ENCODE measurements at places on chromosomes 4 and X.

GRCh38 chrX:140920416-140920815, 82.0 kb upstream of the SPANXB1 start:
- no peak for DNase-seq

DNA sequence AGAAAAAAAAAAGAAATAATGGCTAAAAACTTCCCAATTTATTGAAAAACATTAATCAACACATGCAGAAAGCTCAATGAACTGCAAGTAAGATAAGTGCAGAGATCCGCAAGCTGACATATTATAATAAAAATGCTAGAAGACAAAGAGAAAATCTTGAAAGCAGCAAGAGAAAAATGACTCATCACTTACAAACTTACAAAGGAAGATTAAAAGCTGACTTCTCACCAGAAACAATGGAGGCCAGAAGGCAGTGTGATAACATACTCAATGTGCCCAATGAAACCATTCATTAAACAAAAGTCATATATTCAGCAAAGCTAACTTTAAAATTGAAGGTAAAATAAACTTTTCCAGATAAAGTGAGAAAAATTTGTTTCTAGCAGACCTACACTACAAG, 7.3 kb upstream of the BRWD3 start:
- no peak for DNase-seq

- no peak for DNase-seq
Observed at GRCh38 chr4:101862595-101862994, 72.1 kb downstream of the BANK1 start.

- DNase-seq = peak; percentile 41
Observed at GRCh38 chr4:10179957-10180602, 63.5 kb upstream of the WDR1 start.

GRCh38 chrX:102672856-102673255, 21.6 kb downstream of the GPRASP1 start:
- DNase-seq = no peak

DNA sequence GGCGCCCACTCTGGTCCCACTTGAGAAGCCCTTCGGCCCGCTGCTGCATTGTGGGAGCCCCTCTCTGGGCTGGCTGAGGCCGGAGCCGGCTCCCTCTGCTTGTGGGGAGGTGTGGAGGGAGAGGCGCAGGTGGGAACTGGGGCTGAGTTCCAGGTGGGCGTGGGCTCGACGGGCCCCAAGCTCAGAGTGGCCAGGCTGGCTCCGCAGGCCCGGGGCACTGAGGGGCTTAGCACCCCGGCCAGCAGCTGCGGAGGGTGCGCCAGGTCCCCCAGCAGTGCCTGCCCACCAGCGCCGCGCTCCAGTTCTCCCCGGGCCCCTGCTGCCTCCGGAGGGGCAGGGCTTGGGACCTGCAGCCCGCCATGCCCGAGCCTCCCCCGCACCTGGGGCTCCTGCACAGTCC, 65.2 kb upstream of the SMIM10 start:
- DNase-seq = no peak

DNA sequence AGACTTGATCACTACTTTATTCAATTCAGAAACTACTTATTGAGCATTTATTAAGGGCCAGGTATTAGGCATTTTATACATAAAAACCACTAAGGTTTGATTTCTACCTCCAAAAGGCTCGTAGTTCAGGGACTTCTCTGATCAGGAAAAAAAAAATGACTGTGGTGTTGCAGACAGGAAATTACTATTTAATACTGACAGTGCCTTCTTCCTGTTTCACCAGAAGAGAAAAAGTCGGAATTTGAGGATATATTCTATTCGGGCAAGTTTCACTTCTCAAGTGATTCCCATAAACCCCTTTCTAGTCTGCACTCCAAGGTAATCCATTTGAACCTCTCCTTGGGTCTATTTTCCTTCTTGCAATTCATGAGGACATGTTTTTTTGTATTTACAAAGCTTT, 15.3 kb upstream of the TASL start:
- no peak for DNase-seq

DNA sequence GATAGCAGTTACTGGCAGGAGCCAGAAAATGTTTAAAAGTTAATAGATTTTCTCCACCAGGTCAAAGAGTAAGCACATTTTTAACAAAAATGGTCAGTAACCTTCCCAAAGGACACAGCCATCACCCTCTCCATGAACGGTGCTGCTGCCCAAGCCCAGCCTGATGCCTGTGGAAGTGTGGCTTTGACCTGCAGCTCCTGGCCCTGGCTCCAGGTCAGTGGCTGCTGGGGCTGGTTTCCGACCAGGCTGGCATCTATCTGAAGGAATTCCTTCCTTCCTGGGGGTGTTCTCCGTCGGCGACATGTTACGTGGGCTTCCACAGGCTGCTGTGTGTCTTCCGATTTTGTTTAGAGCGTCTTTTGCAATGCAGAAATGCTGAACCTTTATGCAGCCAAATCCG, 61.7 kb downstream of the ACOX3 start:
- DNase-seq = no peak

- DNase-seq = no peak
Observed at GRCh38 chrX:104270916-104271512, 16.3 kb upstream of the ESX1 start.

DNA sequence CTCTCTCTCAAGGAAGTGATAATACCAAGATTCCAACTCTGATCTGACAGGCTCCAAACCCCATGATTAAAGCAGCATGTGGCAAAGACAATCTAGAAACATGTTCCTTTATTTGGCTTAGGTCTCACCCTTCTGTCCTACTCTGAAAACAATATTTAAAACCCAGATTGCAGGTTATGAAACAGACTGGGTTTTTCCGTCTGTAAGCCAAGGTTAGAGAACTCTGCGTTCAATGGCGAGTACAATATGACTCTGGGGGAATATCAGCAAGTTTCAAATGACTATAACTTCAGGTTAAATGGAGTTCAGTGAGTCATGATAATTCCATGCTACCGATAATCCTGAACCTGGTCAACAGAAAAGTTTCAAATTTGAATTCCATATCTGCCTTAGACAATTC, 50.8 kb downstream of the ANAPC10 start:
- no peak for DNase-seq

- no peak for DNase-seq
Observed at GRCh38 chrX:103437147-103437873, 61.0 kb downstream of the BEX3 start.

- no peak for DNase-seq
Observed at GRCh38 chr4:82388405-82388804, 14.6 kb upstream of the HNRNPD start.

DNA sequence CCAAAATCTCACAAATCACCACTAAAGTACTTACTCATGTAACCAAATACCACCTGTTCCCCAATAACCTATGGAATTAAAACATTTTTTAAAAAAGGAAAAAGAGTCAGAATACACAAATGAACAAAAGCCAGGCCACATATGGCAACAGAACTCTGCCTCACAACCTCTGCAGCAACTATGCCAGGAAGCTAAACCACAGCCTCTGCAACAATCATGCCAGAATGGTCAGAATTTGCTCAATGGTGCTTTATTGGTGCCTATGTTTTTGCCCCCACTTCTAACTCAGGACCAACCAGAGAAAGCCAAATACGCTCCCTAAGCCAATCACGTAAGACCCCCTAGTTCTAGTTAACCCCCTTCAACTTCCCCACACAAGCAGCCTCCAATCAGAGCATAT, 69.6 kb downstream of the HOPX start:
- DNase-seq = no peak

- DNase-seq = no peak
Observed at GRCh38 chr4:182688081-182688480, 229.1 kb downstream of the DCTD start.

DNA sequence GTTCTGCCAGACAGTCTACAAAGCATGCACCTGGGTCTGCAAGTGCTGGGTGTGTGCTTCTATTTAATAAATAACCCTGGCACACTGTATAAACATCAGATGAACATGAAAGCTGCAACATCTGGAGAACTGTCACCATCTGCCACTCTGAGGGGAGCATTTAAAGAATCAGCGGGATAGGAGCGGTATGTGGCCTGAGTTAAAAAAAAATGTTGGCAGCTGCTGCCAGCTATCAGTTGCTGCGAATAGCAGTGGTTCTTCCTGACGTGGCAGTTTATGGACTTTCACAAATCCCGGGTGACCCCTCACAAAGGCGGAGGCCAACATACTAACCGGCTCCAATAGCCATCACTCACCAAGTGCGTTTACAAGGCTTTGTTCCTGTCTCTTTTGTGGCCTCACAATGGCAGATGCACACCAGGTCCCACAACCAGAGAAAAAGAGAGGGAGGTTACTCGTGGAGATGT, 95.1 kb downstream of the RASL11B start:
- no peak for DNase-seq

GRCh38 chr4:78057600-78058550, 752 bp downstream of the FRAS1 start:
- no peak for DNase-seq

DNA sequence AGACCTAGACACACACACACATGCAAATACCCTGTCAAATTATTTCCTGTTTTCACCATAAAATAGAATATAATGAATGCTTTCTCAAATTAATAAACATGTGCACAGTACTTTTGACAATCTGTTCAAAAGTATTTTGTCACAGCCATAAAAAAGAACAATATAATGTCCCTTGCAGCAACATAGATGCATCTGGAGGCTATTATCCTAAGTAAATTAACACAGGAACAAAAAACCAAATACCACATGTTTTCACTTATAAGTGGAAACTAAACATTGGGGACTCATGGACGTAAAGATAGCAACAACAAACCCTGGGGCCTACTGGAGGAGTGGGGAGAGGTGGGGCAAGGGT, 15.5 kb downstream of the RAB40A start:
- no peak for DNase-seq

DNA sequence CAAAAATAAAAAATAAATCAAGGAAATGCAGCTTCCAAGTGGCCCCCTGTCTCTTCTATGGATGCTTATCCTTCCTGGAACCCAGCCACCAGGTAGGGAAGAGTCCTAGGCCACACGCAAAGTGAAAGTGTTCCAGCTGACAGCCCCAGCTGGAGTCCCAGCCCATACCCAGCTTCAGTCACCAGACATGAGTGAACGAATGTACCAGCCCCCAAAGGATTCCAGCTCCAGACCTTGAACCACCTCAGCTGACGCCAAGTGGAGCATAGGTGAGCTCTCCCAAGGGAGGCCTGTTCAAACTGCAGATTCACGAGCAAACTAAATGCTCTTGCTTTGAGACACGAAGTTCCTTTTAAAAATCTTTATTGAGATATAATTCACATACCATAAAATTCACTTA, 62.0 kb downstream of the BCOR start:
- DNase-seq = no peak

DNA sequence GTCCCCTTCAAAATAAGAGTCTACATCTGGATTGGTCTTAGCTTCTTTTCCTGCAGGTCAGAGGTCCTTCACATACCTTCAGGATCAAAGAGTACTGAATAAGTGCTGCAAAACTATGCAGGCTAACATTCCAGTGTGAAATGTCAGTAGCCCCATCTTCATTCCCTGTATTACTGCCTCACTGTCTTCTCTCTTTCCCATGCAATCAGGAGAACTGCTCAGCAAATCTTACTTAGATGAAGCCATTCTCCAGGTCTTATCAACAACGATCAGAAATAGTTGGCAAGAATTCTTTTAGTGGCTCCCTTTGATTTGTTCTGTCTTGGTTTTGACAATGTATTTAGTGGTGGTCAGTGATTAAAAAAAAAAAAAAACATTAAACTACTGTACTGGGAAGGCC, 26.0 kb upstream of the IQCM start:
- no peak for DNase-seq

DNA sequence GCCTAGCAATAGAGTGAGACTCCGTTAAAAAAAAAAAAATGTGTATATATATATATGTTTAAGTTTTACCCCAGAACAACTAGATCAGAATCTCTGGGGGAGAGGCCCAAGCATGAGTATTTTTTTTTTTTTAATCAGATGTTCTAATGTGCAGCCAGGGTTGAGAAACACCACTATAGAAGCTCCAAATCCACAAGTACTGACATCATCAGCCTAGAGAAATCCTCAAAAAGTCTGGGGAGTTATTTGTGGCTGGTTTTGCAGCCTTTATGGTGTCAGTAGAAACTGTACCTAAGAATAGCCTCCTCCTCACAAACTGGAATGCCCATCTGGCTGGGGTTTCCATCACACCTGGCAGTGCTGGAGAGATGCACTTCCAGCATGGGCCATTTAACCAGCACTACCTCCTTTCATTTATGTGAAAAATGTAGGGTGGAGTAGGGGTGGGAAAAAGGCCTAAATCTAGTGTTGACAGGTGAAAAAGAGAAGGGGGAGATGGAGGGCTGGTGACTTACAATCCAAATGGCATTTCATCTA, 93.5 kb downstream of the CBLL2 start:
- DNase-seq = no peak

DNA sequence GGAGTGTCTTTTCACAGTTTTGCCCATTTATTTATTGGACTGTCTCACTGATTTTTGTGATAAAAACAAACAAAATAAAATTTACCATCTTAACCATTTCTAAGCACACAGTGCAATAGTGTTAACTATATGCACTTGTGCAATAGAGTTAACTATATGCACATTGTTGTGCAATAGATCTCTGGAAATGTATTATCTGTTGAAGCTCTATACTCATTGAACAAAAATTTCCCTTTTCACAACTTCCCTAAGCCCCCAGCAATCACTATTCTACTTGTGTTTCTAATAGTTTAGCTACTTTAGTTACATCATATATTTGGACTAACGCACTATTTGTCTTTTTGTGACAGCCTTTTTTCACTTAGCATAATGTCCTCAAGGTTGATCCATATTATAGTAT, 59.7 kb upstream of the BEX4 start:
- no peak for DNase-seq

DNA sequence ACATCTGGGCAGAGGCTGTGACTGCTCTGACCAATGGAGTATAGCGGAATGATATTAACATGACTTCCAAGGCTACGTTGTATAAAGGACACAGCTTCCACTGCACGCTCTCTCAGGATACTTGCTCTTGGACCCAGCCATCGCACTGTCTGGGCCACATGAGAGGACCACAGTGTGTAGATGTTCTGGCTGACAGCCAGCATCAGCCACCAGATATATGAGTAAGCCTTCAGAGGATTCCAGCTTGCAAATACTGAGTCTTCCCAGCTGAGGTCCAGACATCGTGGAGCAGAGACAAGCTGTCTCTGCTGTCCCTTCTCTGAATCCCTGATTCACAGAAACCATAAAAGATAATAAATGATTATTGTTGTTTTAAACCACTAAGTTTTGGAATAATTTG, 146.8 kb upstream of the USP9X start:
- no peak for DNase-seq

- no peak for DNase-seq
Observed at GRCh38 chr4:73451981-73452747, 16.1 kb downstream of the AFP start.

- no peak for DNase-seq
Observed at GRCh38 chrX:40933132-40933705, 152.0 kb upstream of the USP9X start.

- DNase-seq = no peak
Observed at GRCh38 chr4:99362768-99363167, 10.2 kb upstream of the ADH1C start.

- DNase-seq = no peak
Observed at GRCh38 chrX:107348990-107349389, 100.5 kb upstream of the FRMPD3 start.

DNA sequence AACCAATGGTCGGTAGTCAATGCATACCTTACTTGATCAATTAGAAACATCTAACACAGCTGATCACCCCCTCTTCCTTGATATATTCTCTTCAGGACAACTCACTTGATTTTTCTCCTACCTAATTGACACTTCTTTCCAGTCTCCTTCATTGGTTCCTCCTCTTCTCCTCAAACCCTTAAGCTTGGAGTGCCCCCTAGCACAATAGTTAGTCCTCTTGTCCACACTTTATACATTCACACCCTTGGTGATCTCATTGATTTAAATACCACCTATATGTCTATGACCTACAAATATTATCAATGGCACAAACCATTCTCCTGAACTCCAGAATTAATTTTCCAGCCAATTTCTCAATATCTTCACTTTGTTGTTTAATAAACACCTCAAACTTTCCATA, 724.0 kb downstream of the ADGRL3 start:
- DNase-seq = no peak

Measured in AG04449 (cell line).